ENCODE measurements at places on chromosomes 5 and 9. TPM values are rescaled to one million over a fixed set of nuclear protein-coding genes. Genes with fewer than 3 reads are reported as not detected.
A peak's percentile ranks its signal among the peaks of the same experiment; 100 is the strongest.

The BOD1 gene
- polyA plus RNA-seq = 124 TPM

The TERT gene
- 0.43 TPM for polyA plus RNA-seq

DNA sequence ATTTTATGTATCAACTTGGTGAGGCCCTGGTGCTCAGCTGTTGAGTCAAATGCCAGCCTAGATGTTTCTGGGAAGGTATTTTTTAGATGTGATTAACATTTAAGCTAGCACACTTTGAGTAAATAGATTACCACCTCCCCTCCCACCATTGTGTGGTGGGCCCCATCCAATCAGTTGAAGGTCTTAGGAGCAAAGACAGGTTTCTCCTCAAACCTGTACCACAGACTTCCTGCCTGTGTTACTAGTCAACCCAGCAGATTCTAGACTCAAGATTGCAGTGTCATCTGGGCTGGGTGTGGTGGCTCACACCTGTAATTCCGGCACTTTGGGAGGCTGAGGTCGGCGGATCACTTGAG, 33.8 kb downstream of the MRPL36 start:
- DNase-seq = no peak

The C5orf15 gene
- 149 TPM for polyA plus RNA-seq

The TEK gene
- 49.2 TPM for polyA plus RNA-seq

The RC3H2 gene
- 40.5 TPM for polyA plus RNA-seq

DNA sequence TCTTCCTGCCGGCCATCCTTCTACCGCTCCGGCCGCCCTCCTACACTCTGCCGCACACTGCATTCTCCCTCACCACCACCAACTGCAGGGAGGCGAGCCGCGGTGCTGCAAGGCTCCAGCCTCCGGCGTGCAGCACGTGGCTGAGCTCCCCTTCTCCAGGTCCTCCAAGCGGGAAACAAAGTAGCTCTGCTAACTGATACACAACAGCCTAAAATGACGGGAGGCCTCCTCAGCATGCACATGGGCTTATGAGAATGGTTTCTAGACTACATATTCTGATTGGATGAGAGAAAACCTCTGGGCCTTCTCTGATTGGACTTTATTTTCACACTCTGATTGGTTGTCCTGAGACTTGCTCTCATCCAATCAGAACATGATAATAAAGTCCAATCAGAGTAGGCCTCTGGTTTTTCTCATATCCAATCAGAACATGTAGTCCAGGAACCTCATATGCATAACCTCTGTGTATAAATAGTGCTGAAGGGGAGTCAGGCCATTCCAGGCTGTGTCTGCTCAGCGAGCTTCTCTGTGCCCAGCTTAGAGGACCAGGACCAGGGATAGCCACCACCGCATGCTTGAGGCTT, 27.0 kb upstream of the ZNF354B start:
- no peak for DNase-seq

The PALM2AKAP2 gene
- polyA plus RNA-seq = 9.9 TPM

DNA sequence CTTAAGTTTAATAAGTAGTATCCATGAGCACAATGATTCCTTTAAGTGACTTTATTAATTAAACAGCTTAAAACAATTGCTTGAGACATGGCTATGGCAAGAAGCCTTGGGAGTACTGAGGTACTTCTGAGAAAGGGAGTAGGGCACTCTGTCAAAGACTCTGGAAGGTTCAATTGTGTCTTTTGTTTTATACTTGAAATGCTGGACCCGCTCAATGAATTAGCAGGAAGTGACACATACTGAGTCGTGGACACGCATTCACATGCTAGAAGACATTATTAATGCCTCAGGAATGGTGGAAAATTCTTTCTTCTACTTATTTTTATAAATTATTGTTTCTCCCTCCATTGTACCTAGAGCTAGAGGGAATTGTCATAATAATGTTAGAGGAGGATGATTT, 347.3 kb upstream of the ZNF608 start:
- no peak for DNase-seq

GRCh38 chr5:89204756-89205155, 321.8 kb upstream of the MEF2C start:
- DNase-seq = no peak

GRCh38 chr9:107784235-107784958, 294.8 kb upstream of the KLF4 start:
- DNase-seq = no peak

GRCh38 chr9:37370968-37371563, 51.4 kb upstream of the GRHPR start:
- no peak for DNase-seq

- DNase-seq = no peak
Observed at GRCh38 chr9:70553707-70554673, 139.5 kb upstream of the KLF9 start.

GRCh38 chr5:174501461-174502069, 222.8 kb upstream of the MSX2 start:
- DNase-seq = no peak

- DNase-seq = no peak
Observed at GRCh38 chr5:176851380-176851779, 41.0 kb downstream of the UNC5A start.

DNA sequence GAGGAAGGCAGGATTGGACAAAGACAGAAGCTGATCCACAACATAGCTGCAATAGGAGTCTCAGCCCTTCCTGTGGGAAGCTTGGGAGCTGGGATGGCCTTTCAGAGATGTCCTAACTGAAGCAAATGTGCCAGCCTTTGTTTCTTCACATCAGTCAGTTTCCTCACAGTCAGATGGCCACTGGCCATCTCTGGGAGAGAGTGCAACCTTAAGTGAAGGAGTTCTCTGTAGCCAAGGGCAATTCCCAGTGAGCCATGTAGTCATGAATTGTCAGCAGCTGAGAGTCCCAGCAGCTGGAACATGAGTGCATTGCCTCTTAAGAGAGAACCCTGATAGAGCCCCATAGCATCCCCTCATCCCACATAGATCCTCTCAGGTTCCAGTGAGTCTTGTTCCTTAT, 89.1 kb upstream of the LIFR start:
- no peak for DNase-seq

DNA sequence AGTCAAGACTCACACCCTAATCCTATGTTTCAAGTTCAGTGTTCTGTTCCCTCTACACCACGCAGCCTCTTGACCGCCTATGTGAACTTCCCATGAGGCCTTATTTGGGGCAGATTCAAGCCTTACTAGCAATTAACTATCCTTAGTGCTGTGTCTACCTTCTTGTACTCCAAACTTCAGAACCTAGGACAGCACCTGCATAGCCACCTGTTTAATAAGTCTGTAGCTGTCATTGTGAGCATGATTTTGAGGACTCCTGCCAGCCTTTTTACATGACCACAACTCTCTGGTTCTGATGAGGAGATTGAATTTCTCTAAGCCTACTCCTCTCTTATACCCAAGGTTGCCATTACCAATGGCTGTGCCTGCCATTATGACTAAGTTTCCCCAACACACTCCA, 50.8 kb upstream of the PCSK1 start:
- DNase-seq = peak; percentile 40

The TIMD4 gene
- polyA plus RNA-seq = 0.42 TPM

The MLANA gene
- polyA plus RNA-seq = 1.1 TPM

The KCNN2 gene
- polyA plus RNA-seq = 7.1 TPM

DNA sequence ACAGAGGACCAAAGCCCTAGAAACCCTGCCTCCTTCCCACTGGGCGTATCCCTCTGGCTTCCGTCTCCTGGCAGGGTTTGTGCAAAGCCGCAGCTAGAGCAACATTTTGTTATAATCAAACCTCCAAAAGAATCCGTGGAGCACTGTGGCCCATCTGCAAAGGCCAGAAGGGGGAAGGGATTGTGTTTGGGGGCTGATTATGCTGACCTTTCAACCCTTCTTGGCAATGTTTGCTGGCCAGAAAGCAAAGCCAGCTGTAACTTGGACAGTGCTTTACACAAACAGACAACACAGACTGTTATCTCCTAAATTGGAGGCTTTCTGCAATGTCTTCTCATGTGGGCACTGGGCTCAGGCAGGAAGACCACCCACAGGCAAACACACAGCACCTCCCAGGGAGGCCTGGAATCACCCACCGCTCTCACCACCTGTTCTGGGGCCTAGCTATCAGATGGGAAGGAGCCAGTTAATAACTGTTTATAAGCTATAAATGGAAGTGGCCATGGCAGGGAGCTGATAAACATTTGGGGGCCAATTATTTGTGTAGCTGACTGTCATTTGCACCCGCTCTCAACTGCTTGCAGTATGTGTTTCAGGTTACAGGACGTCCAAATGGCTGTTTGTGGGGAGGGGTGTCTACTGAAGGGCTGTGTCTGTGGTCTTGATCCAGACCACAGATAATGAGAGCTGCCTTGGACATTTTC, 121.6 kb upstream of the ERCC6L2 start:
- no peak for DNase-seq

DNA sequence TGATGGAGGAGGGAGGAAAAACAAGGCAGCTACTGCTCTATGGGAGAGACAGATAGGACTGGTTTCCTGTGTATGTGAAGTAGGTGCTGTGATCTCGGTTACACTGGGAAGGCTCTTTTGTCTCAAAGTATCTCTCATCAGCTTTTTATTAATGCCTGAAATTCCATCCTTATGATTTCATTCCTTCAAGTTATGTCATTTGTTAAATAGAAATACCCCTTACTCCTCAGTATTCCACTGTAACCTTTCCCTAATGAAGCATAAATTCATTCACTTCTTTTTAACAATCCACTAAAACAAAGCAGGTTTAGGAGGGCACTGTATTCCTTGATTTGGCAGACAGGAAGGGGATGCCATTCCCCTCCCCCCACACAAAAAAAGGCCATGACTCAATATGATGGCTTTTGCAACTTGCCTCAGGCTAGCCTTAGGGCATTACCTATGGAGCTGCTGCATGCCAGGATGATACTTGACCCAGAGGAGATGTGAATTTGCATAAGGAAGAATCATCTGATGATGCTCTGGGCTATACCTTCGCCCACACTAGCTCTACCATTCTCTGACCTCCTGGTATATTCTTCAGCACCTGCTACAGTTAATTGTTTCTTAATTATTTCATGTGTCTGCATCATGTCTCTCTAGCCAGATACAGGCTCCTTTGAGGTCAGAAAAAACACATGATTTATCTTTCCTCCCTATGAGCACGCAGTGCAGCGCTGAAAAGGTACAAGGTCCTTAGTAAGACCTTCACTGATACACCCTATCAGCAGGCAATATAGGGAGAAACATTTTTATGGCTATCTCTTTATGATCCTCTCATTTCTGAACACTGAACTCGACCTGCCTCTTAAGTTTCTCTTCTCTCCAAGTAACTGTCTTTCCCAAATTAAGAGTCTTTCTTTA, 26.3 kb downstream of the NR3C1 start:
- DNase-seq = no peak

The CNTLN gene
- polyA plus RNA-seq = 13.4 TPM

DNA sequence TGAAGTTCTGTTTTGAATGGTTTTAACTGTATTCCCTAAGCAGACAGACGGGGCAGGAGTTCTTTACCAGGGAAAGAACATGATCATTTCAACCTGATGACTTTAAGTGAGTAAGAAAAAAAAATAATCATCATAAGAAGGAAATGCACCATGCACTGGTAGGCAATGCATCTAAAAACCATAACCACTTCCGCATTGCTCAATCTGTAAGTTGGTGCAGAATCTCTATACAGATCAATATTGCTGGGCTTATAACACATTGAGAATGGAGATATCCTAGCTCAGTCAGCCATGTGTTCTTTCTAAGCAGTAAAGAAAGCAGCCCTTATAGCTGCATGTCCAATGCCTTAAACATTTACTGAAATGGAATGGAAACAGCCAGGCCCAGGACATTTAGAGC, 407.1 kb upstream of the DMAC1 start:
- no peak for DNase-seq

The CYLC2 gene
- not detected for polyA plus RNA-seq

The BSPRY gene
- polyA plus RNA-seq = 9.6 TPM

- DNase-seq = no peak
Observed at GRCh38 chr9:136968333-136969127, 8.8 kb upstream of the PTGDS start.

GRCh38 chr5:66340786-66341185, 196.7 kb downstream of the SREK1 start:
- no peak for DNase-seq

DNA sequence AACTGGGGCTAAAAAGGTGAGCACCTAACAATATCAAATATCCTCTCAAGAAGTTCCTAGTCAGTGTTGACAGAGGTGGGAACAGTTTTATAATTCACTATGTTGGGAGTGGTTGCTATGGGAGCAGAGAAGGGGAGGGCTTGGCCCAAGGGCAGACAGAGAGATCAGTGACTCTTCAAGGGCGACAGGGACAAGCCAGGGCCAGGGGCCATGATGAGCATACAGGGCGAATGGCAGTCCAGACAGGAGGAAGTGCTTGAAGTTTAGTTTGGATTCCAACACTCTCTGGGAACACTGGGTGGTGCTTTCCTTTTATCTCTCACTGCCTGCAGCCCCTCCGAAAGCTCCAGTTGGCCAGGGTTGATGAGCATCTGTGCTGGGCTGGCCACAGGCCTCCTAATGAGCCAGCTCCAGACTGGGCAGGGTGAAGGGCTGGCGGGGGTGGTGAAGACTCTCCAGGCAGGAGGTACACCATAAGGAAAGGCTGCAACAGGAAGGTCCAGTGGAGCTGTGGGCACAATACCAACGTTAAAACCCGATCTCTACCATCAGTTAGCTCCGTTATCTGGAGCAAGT, 111.3 kb downstream of the TMEM174 start:
- DNase-seq = no peak

DNA sequence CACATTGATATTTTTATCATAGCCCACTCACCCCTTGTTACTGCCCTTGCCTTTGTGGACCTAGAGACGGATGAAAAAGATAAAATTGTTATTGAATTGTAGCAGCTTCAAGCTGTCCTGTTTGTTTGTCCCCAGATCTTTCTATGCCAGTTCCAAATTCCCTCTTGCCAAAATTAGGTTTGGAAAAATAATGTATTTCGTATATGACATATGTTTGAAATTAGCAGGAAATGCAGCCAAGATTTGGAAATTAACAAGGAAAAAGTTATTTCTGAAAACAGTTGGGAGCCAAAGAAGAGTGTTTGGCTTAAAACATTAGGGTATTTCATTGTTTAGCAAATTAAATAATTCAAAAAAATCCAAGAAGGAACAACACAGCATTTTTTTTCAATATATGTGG, 33.5 kb downstream of the SPATA31D1 start:
- no peak for DNase-seq

GRCh38 chr5:36298552-36298951, 3.1 kb downstream of the RANBP3L start:
- DNase-seq = no peak

DNA sequence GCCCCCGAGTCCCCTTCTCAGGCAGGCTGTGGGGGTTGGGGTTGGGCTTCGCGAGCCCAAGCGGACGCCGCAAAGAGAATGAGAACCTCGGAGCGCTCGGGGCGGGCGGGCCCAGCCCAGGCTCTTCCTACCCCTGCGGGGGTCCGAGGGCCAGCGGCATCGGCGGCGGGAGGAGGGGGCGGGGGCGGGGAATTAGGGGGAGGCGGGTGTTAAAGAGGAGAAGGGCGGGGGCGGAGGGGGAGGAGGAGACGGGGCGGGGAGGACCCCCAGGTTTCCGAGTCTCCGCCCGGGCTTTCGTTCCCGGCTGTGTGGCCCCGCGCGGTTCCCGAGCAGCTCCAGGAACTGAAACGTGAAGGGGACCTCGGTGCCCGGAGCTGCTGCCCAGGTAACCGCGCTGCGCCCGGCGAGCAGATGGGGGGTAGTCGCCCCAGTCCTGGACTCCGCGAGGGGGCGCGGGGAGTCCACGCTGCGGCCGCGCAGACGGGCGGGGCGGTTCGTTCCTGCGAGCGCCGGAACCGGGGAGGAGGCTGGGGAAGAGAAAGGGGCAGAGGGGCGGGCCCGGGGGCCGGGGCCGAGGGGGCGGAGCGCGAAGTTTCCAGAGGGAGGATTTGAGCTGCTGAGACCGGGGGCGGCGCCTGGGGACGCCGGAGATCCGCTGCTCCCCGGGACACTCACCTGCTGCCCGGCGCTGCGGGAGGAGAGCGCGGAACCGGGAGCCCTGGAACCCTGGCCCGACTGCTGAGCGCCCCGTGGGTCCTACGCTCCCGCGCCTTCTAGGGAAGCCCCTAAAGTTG, 38.4 kb upstream of the PLEKHG4B start:
- no peak for DNase-seq

Measured in right renal cortex interstitium (tissue), 3 donors.